Dermis lymphatic vessel endothelial cell (primary cell): ENCODE measurements at places on chromosomes 16 and 17. TPM values are rescaled to one million over a fixed set of nuclear protein-coding genes. Genes with fewer than 3 reads are reported as not detected.

The SLC52A1 gene
- total RNA-seq: under 0.01 and 0.17 TPM in 2 replicates

The IGF2BP1 gene
- total RNA-seq: 0.11 and 0.17 TPM in 2 replicates

The PRR15L gene
- not detected in 2 replicates for total RNA-seq

The MFAP4 gene
- total RNA-seq: not detected in 2 replicates
